Central memory CD8-positive, alpha-beta T cell (primary cell): ENCODE measurements at places on chromosomes 16 and 17.

DNA sequence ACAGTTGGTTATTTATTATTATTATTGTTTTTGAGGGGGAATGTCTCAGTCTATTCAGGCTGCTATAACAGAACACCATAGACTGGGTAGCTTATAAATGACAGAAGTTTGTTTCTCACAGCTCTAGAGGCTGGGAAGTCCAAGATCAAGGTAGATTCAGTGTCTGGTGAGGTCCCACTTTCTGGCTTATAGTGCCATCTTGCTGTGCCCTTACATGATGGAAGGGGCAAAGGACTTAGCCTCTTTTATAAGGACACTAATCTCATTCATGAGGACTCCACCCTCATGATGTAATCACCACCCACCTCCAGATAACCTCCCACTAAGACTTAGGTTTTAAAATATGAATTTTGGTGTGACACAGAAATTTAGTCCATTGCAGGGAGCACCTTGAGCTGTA, 224.6 kb downstream of the HAPSTR1 start:
- H3K27me3 ChIP-seq = peaks cover 9% of the 10 kb centered on the region
- no peak for DNase-seq
- H3K27ac ChIP-seq = no peak overlapping the region

GRCh38 chr17:45220079-45220478, 1.6 kb upstream of the FMNL1 start:
- DNase-seq = no peak
- H3K4me3 ChIP-seq = peak overlapping the region; percentile 79
- H3K27me3 ChIP-seq = no peaks in the 10 kb centered on the region
- peaks cover 45% of the 10 kb centered on the region for H3K4me1 ChIP-seq
- H3K36me3 ChIP-seq = peaks cover 31% of the 10 kb centered on the region
- H3K27ac ChIP-seq = peak overlapping the region; percentile 85

DNA sequence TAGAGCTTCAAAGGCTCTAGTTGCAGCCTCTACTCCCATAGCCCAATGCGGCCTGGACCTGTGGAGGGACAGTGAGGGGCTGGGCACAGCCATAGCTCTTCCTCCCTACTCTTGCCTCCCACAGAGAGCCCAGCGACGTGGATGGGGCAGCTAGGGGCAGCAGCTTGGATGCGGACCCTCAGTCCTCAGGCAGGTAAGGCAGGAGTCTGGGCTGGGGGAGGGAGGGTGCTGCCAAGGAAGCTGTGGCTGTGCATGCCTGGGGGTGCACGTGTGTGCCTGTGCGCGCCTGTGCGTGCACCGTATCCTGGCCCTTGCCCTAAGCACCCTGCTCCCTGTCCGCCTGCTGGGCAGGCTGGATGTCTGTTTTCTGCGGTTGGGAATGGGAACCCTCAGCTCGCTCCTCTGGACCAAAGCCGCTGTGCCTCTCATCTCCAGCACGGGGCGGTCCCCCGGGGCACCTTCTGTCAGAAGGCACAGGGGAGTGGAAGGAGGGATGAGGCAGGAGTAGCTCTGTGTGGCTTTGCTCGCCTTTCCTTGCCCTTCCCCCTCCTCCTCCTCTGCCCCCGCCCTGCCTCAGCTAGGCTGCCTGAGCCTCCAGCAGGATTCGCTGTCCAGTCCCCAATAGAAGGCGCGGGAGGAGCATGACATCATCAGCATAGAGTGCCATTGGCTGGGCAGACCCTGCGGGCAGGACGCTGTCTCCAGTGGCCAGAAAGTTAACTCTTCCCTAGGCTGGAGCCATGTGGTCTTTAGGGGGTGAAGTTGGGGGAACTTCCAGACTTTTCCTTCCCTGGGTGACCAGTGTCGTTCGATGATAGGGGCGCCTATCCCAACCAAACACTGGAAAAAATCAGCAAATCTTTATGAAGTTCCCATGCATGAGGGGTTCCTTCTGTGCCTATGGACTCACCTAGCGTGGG, 797 bp downstream of the PRCD start:
- no peaks in the 10 kb centered on the region for H3K4me1 ChIP-seq
- DNase-seq = no peak

GRCh38 chr17:15657868-15658267, 26.2 kb downstream of the TRIM16 start:
- H3K27ac ChIP-seq = no peak overlapping the region
- peaks cover 2% of the 10 kb centered on the region for H3K36me3 ChIP-seq
- no peak for DNase-seq

DNA sequence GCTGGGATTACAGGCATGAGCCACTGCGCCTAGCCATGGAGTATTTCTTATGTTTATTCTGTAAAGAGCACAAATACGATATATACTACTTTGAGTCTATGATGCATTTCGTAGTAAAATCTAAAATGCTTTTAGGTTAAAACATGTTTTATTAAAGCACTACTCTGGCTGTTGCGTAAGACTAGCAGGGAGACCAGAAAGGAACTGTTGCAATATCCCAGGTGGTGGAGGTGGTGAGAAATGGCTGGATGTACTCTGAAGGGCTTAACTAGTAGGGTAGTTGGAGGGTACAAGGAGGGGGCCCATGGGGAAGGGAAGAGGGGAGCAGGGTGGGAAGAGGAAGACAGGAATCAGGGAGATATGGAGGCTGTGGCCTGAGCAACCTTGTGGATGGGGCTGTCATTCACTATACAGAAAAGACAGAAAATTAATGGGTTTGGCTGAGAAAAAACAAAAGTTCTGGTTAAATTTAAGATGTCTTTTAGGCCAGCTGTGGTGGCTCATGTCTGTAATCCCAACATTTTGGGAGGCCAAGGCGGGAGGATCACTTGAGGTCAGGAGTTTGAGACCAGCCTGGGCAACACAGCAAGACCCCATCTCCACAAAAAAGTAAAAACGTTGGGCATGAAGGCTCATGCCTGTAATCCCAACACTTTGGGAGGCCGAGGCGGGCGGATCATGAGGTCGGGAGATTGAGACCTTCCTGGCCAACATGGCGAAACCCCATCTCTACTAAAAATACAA, 35.8 kb downstream of the ST3GAL2 start:
- no peak for DNase-seq
- H3K4me1 ChIP-seq = peaks cover 51% of the 10 kb centered on the region
- no peaks in the 10 kb centered on the region for H3K27me3 ChIP-seq
- no peak overlapping the region for H3K4me3 ChIP-seq
- peak overlapping the region; percentile 95 for H3K27ac ChIP-seq
- peaks cover 10% of the 10 kb centered on the region for H3K36me3 ChIP-seq

DNA sequence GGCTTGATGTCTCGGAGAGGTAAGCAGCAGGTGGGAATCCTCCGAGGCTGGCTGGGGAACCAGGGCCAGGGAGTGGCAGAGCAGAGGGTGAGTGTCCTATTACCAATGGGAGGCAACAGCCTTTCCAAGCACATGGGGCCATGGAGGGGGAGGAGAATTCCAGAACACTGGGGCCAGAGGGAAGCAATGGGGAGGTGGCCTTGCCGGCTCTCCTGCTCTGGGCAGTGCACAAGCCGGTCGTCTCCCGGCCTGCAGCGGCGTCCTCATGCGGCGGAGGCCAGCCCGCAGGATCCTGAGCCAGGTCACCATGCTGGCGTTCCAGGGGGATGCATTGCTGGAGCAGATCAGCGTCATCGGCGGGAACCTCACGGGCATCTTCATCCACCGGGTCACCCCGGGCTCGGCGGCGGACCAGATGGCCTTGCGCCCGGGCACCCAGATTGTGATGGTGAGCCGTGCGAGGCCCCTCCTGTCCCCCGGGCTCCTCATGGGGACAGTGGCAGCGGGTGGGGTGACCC, 21.9 kb downstream of the SGSH start:
- no peak overlapping the region for H3K27ac ChIP-seq
- H3K27me3 ChIP-seq = peaks cover 9% of the 10 kb centered on the region
- no peak overlapping the region for H3K4me3 ChIP-seq
- peaks cover 4% of the 10 kb centered on the region for H3K36me3 ChIP-seq
- DNase-seq = no peak
- H3K4me1 ChIP-seq = peaks cover 5% of the 10 kb centered on the region

DNA sequence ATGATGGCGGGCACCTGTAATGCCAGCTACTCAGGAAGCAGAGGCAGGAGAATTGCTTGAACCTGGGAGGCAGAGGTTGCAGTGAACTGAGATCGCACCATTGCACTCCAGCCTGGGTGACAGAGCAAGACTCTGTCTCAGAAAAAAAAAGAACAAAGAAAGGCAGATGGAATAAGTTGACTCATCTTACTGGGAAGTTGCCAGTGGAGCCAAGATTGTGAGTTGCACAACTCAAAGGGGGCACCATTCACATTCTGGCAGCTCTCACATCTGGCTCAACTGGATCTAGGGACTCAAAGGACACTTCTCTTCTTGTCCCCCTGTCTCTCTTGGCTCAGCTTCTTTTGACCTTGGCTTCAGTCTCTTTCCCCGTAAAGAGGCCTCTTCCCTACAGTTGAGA, 53.7 kb upstream of the ETV4 start:
- no peak for DNase-seq
- no peak overlapping the region for H3K27ac ChIP-seq
- H3K27me3 ChIP-seq = peaks cover 7% of the 10 kb centered on the region
- H3K4me3 ChIP-seq = no peak overlapping the region

DNA sequence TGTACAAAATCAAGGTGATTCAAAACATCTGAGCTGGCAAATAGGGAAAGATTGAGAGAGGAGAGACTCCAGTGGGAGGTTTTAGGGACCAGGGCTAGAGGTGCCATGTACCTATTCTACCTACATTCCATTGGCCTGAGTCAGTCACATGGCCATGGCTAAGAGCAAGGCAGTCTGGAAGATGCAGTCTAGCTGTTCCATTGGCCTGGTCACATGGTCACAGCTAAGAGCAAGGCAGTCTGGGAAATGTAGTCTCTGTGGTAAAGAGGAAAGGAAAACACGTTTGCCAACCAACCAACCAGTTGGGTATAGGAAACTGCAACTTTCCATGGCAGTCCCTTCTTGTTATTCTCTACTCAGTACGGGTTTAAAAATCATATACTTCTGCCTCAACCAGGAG, 369.1 kb downstream of the XYLT1 start:
- peaks cover 1% of the 10 kb centered on the region for H3K36me3 ChIP-seq
- peaks cover 11% of the 10 kb centered on the region for H3K4me1 ChIP-seq
- DNase-seq = no peak
- H3K4me3 ChIP-seq = no peak overlapping the region

DNA sequence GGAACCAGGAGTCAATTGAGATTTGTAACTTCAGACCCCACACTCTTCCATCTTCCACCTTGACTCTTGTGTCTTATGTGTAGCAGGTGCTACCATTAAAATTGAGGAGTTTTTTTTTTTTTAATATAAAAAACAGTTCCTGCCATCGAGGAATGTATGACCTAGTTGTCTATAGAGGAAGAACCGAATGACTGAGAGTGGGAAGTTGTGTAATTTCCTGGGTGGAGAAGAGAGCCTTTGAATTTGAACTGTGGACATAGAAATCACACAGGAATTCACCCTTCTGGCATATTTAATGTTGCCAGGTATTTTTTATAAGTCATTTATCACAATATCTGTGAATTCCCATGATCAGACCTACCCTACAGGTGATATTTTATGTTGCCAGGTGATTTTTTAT, 22.0 kb downstream of the SP2 start:
- H3K27ac ChIP-seq = peak overlapping the region; percentile 68
- peaks cover 33% of the 10 kb centered on the region for H3K36me3 ChIP-seq
- H3K4me3 ChIP-seq = no peak overlapping the region
- peaks cover 13% of the 10 kb centered on the region for H3K4me1 ChIP-seq
- no peak for DNase-seq

DNA sequence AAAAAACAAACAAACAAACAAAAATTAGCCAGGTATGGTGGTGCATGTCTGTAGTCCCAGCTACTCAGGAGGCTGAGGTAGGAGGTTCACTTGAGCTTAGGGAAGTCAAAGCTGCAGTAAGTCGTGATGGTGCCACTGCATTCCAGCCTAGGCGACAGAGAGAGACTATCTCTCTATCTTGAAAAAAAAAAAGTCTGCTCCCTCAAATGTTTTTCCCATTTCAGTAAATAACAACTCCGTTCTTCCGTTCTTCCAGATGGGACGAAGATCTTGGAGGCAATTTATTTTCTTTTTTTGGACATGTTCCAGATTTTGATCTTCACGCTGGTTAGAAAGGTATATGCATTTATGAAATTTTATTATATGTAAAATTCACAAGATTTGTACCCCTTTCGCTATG, 19.0 kb downstream of the ERAL1 start:
- H3K4me1 ChIP-seq = peaks cover 22% of the 10 kb centered on the region
- peaks cover 5% of the 10 kb centered on the region for H3K36me3 ChIP-seq
- no peak for DNase-seq
- no peak overlapping the region for H3K27ac ChIP-seq
- H3K4me3 ChIP-seq = no peak overlapping the region
